NCI-H2081 treated with DMSO at 0.1 percent for 48 hours (cell line): ENCODE measurements at places on chromosomes 12 and 14.

- no peak for DNase-seq
These were observed 4.5 kb downstream of the DHH start for GRCh38 chr12:49089821-49090773.

DNA sequence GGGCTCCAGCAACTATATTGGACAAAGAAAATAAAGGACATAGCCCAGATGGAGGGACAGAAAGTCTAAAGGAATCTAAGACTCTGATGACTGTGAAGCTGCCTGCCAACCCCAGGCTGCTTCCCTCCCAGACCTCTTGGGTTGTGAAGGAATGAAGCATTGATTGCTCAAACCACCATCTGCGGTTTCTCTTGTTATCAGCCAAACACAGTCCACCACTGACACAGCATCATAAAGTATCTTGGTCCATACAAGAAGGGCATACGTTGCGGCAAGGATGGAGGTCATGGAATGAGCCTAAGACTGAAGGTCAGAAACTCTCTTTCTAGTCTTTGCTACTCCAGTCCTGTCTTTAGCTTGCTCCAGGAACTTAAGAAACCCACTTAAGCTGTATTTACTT is 58.5 kb upstream of the PLXNC1 start:
- DNase-seq: no peak

DNA sequence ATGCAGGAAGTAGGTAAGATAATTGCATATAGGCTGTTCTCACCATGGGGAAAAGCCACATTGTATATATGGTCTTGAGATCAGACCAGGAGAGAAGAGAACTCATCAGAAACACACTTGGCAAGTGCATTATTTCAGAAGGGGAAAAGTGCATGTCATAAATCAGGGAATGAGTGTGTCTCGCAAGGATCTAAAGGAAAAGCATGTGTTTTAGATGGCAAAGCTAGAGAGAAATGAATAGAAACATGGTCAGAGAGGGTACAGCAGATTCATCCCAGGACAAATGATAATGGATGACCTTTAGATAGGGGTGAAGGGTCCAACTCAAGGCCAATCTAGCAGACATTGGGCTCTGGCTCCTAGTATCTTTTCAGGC is 230.2 kb upstream of the NAV3 start:
- DNase-seq: no peak

DNA sequence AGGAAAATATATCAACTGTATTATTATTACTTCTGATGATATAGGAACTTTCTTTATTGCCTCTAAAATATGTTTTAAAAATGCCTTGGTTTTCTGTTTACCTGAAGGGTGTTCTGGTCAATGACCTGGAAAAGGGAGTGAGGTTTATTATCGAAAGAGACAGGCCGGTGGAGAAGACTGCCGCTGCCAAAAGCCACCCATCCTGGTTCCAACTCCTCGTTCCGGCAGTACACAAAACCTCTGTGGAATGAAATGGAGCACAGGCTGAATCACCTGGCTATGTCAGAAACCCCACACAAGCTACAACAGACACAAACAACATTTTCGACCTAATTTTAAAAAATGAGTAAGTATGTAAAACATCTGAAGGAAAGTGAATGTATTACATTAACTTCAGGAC is 73.6 kb downstream of the HECTD4 start:
- no peak for DNase-seq

- DNase-seq: no peak
These were observed 194.4 kb upstream of the CRY1 start for GRCh38 chr12:107287436-107288413.

- no peak for DNase-seq
These were observed 89.7 kb downstream of the FGD4 start for GRCh38 chr12:32489070-32489469.

GRCh38 chr12:71865757-71866536 is 26.4 kb downstream of the TBC1D15 start:
- DNase-seq: no peak

DNA sequence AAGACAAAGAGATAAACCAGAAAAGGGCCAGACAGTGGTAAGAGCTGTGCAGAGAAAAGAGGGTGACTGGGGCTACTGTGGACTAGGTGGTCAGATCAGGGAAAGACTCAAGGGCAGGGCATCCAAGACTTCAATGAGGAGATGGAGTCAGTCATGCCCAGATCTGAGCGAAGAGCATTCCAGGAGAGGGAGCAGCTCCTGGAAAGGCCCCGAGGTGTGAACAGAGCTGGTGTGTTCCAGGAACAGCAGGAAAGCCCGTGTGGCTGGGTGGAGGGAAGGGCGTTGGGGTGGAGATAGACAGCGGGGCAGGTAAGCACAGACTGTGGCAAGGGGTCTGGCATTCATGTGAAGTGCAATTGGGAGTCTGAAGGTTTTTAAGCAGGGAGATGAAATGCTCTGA is 16.8 kb downstream of the TTC7B start:
- DNase-seq: no peak

GRCh38 chr14:102927346-102927877 is 4.9 kb downstream of the AMN start:
- DNase-seq: no peak

- no peak for DNase-seq
These were observed 15.7 kb downstream of the DDX55 start for GRCh38 chr12:123617580-123617979.

- DNase-seq: no peak
These were observed 454.1 kb upstream of the DCN start for GRCh38 chr12:91636721-91637120.

DNA sequence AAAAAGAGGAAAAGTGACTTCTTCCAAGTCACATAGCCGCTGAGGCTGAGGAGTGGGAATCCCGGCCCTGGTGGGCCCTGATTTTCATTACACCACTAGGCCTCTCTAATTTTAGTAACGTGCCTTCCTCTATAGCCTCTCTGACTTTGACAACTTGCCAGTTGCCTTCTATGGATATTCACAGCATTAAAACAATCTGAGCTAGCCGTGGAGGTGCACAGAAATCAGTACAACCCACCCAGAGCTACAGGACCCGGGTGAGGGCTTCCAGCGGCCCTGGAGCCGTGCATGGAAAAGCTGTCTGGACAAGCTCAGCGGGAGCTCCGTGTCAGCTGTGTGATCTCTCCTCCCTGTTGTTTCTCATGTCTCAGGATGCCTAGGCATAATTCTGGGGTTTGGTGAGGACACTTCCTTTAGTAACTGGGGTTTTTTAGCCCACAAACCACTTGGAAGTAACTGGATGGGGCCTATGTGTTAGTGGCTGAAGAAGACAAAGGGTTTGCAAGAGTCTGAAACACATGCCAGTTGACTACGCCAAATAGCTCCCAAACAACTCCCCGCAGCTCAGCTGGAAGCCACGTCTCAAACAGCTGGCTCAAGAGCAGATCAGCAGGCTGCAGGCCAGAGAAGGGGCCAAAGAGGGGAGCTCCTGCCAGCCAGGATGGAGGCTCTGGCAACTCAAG is 53.0 kb downstream of the SSH1 start:
- DNase-seq: no peak

GRCh38 chr12:2651068-2651965 is 143.5 kb upstream of the FKBP4 start:
- no peak for DNase-seq
